ENCODE measurements at places on chromosomes 6 and 20.

GRCh38 chr6:41548098-41548840, 2.1 kb downstream of the FOXP4 start:
- DNase-seq = no peak

DNA sequence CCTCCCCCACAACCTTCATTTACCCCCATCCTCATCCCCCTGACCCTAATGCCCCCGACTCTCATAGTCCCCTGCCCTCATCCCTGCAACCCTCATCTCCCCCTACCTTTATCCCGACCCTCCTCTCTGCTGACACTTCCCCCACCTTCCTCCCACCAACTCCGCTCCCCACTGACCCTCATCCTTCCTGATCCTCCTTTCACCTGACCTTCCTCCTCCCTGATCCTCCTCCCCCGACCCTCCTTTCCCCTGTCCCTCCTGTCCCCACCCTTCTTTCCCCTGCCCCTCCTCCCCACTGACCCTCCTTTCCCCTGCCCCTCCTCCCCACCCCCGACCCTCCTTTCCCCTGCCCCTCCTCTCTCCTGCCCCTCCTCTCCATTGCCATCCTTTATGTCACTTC, 7.1 kb downstream of the TREML2 start:
- no peak for DNase-seq

DNA sequence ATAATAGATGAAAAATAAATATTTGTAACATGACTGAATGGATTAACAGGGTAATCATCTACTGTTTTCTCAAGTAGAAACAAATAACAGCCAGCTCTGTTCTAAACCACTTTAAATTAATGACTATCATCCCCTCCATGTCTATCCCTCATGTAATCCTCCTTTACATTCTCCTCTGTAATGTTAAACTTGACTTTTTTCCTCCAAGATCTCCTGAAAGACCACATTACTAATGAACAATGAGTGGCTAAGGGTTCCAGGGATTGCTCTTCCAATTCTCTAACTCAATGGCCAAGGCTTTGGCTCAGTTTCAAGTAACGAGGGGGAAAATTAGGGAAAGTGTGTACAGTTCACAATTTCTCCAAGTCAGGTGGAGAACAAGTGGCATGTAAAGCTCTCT, 37.6 kb upstream of the FBXL4 start:
- no peak for DNase-seq

GRCh38 chr20:62603907-62604785, 38.2 kb upstream of the SLCO4A1 start:
- DNase-seq = no peak

DNA sequence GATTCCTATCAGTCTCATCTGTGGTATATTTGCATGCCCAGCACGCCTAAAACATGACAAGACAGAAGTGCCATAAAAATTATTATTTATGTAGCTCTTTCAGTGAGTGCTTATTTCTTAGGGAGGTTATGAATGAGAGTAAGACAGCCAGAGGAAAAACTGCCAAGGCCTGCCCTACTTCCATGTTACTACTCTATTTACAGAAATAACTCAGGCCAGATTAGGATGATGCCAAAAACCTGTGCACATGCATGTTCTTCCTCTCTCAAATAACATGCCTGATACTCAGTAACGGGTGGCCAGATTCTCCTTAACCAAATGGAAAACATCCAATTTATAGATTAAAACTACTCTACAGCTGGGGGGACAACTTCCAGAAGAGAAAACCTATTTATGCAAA, 45.7 kb downstream of the ILRUN start:
- DNase-seq = no peak

GRCh38 chr6:18510644-18511033, 123.5 kb downstream of the RNF144B start:
- no peak for DNase-seq

- no peak for DNase-seq
Measured at GRCh38 chr6:147618457-147618856, 110.0 kb downstream of the SAMD5 start.

- no peak for DNase-seq
Measured at GRCh38 chr20:2793471-2793870, 7.0 kb downstream of the CPXM1 start.

- no peak for DNase-seq
Measured at GRCh38 chr6:10603219-10603618, 82.1 kb downstream of the GCNT2 start.

- no peak for DNase-seq
Measured at GRCh38 chr6:89736893-89737292, 82.7 kb downstream of the MDN1 start.

- DNase-seq = no peak
Measured at GRCh38 chr20:20226554-20226953, 141.3 kb upstream of the INSM1 start.

DNA sequence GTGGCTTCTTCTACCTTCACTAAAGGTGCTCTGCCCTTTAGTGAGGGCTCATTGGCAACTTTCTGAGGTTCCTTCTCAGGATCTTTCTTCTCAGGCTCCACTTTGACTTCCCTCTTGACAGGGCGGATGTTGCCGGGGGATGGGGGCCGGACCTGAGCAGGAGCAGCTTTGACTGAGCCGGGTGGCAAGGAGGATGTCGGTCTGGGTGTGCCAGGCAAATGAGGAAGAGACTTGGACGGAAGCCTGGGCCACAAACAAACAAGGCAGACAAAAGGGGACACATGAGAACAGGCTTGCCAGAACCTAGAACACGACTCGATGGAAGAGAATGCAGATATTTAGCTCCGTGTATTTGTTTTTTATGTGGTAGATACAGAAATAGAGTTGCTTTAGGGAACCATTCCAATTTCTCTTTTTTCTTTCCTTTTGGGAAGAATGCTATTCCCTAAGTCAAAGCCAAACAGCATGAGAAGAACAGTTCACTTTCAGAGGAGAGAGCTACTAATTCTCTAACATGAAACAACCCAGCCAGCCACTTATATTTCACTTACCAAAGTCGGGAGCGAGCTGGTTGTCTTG, 76.2 kb upstream of the BCLAF1 start:
- DNase-seq = no peak

GRCh38 chr6:44006123-44006871, 121.0 kb downstream of the MRPL14 start:
- DNase-seq = no peak

DNA sequence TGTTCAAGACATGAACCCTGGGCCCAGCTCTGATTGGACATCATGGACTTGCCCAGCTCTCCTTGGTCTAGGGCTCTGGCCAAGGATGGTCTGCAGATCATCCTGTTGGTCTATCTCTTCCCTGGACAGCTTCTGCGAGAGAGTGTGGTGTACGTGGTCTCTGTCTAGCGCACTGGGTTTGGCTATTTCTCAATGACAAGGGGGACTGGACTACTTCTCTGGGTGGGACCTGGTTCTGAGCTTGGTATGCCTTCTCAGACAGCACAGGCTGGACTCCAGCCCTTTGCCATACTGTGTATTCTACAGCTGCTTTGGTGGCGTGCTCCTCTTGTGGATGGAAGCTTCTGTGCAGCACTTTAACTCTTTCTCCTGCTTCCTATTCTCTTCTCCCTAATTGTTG, 8.5 kb upstream of the RAET1E start:
- no peak for DNase-seq

GRCh38 chr6:36054415-36054814, 26.8 kb downstream of the MAPK14 start:
- no peak for DNase-seq

GRCh38 chr6:73375216-73375615, 5.5 kb upstream of the OOEP start:
- DNase-seq = no peak

DNA sequence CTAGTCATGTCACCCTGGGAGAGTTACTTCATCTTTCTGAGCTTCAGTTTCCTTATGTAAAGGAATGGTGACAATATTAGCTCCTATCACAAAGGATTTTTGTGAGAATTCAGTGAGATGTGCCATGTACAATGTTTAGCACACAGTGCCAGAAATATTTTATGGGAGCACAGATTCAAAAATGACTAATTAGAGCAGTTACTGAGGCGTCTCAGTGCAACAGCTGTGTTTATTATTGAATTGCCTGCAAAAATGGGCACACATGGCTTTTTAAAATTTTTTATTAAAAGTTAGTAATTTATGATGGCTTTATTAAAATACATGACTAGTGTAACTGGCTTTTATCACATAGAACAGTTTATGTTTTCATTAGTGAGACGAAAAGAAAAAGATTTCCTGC, 134.3 kb upstream of the AHI1 start:
- no peak for DNase-seq

- no peak for DNase-seq
Measured at GRCh38 chr20:45176526-45177267, 2.0 kb downstream of the PI3 start.

DNA sequence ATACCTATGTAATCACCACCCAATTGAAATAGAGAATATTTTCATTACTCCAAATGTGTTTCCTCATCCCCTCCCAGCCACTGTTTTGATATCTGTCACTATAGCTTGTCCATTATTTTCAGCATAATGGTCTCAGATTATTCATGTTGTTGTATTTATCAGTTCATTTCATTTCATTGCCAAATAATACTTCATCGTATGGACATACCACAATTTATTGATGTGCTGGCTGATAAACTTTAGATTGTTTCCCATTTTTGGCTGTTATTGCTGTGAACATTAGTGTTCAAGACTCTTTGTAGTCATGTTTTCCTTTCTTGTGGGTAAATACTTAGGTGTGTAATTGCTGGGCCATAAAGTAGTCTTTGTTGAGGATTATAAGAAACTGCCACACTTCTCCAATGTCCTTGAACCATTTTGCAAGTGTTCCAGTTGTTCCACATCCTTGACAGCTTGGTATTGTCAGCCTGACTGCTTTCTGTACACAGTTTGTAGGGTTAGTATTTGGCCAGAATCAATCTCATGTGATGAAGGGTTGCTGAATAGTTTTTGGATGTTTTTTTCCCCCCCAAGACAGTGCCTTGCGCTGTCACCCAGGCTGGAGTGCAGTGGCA, 44.3 kb downstream of the JARID2 start:
- DNase-seq = no peak

DNA sequence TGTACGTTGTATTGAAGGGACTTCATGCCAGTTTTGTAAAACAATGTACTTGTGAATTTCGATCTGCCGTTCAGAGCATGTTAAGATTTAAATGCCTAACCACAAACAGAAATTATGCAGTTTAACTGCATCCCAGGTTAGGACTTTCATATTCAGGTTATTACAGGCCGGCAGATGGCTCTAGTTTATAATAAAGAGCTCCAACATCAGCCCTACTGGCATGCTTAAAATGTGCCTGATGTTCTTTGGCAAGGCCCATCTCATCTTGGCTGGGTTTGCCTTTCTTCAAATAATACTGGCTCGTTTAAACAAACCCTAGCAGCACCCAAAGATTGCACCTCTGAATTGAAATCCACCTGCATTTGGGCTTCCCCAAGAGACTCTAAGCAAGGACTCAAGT, 169.3 kb upstream of the RIN2 start:
- no peak for DNase-seq

- DNase-seq = no peak
Measured at GRCh38 chr6:56002336-56002735, 126.9 kb upstream of the BMP5 start.

- no peak for DNase-seq
Measured at GRCh38 chr6:138440758-138441357, 36.8 kb downstream of the HEBP2 start.

- DNase-seq = no peak
Measured at GRCh38 chr20:47466704-47467459, 34.8 kb upstream of the NCOA3 start.

DNA sequence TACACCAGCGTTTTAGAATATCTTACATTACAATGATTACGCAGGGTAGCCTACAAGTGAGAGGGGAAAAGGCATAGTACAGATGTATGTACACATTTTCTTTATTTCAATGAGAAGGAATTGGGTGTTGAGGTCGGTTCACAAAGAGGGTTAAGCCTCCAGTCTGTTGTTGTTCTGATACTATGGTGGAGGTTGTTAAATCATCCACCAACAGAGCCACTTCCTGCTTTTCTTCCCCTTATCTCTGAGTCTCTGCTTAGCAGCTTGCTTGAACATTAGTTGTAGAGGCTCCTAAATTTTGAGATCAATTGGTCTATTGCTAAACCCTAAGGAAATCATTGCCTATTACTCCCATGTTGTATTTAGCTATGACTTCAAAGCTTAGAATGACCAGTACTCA, 7.3 kb downstream of the RGS17 start:
- no peak for DNase-seq

GRCh38 chr6:33638556-33638955, 17.4 kb downstream of the ITPR3 start:
- DNase-seq = no peak

DNA sequence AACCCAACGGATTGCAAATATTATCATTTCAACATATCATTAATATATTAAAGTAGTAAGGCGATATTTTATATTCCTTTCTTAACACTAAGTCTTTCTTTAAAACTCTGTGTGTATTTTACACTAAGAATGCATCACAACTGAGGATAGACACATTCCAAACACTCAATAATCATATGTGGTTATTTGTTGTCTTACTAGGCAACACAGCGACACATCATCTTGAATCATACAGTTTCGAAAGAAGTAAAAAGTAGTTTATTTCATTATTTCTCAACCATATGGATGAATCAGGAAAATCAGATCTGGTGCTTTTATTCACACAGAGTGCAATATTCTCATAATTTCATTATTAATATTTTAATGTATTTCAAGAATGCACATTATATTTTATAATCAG, 662.4 kb downstream of the EPHA7 start:
- DNase-seq = peak; percentile 41

DNA sequence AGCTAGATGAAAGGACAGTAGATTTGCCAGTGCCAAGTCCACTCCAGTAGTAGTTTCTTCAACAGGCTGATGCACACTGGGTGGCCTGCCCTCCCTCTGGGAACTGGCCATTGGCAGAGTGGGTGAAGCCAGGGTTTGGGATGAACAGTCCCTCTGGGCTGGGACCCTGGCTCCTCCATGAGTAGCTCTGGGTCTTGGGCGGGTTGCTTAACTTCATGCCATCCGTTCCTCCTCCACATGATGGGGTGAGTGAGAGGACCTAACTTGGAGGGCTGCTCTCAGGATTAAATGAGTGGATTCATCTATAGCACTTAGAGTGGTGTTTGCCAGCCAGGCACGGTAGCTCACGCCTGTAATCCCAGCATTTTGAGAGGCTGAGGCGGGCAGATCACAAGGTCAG, 47.2 kb downstream of the PLAGL2 start:
- no peak for DNase-seq

GRCh38 chr6:69861986-69862385, 4.4 kb upstream of the COL19A1 start:
- DNase-seq = no peak

GRCh38 chr6:35718375-35718736, 18.5 kb upstream of the ARMC12 start:
- DNase-seq = no peak

GRCh38 chr20:58073945-58074856, 154.3 kb downstream of the ANKRD60 start:
- no peak for DNase-seq

- DNase-seq = no peak
Measured at GRCh38 chr6:70298068-70298467, 4.8 kb downstream of the COL9A1 start.

Measured in RWPE1 (cell line).